ENCODE measurements at places on chromosomes 3 and 15.
A peak's percentile ranks its signal among the peaks of the same experiment; 100 is the strongest.

DNA sequence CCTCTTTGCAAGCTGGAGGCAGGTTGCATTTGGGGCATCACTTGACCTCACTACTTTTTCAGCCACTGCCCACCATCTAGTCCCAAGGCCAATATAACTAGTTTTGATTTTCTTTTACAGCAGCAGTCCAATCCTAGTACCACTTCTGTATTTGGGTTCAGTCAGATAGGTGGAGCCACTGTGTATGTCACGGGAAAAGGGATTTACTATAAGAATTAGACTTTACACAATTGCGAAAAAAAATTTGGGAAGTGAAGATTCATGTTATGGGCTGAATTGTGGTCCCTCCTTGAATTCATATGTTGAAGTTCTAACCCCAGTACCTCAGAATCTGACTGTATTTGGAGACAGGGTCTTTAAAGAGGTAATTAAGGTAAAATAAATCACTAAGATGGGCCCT, 37.4 kb upstream of the NMNAT3 start:
- no peak for DNase-seq

GRCh38 chr3:179000144-179000543, 71.5 kb downstream of the ZMAT3 start:
- DNase-seq: no peak

- DNase-seq: no peak
Observed at GRCh38 chr3:99430348-99431134, 207.9 kb upstream of the COL8A1 start.

DNA sequence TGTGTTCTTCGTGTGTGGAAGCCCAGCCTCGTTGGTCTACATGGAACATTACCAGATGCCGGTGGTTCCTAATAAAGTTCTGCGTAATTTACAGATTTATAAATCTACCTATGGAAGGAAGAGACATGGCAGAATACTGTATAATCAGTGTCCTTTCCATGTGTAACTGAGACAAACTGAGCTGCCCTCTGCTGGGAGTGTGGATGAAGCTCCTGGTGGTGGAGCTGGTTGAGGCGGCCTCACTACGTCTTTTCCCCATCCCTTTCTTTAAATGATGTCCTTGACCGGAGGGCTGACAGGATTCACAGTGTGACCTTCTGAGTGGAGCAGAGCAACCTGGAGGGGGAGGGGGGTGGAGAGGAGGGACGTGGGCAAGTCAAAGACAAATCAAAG, 267.0 kb upstream of the CHRM5 start:
- DNase-seq: no peak

DNA sequence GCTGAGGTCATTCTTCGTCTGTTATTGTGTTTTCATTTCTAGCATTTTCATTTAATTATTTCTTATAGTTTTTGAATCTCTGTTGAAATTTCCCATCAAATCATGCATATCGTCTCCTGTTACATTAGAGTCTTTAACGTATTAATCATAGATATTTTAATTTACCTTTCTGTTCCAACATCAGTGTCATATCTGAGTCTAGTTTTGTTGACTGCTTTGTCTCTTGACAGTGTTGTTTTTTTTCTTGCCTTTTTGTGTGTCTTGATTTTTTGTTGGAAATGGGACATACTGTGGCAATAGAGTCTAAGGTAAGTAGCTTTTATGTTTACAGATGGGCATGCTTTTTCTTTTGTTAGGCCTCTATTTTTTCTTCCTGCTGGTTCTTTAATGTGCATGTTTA, 286.8 kb upstream of the THRB start:
- DNase-seq: no peak

DNA sequence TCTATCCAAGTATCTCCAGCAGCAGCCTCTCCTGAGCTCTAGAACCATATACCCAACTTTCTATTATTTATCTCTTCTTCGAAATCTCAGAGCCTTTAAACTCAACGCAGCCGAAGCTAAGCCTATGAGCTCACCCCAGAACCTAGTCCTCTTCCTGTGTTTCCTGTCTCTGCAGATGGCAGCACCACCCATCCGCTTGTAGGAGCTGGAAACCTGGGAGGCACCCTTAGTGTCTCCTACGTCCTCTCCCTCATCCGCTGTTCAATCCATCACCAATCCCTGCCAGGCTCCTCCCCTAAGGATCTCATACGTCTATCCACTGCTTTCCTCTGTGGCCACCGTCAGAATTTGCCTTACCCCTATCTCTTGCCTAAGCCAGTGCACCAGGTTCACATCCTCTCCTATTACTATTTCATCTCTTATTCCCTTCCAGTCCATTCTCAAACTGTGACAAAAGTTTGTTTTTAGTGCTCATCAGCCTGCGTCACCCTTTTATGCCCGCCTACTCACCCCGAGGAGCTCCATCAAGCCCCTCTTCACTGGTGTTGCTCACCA, 9.6 kb downstream of the VGLL4 start:
- DNase-seq: no peak

DNA sequence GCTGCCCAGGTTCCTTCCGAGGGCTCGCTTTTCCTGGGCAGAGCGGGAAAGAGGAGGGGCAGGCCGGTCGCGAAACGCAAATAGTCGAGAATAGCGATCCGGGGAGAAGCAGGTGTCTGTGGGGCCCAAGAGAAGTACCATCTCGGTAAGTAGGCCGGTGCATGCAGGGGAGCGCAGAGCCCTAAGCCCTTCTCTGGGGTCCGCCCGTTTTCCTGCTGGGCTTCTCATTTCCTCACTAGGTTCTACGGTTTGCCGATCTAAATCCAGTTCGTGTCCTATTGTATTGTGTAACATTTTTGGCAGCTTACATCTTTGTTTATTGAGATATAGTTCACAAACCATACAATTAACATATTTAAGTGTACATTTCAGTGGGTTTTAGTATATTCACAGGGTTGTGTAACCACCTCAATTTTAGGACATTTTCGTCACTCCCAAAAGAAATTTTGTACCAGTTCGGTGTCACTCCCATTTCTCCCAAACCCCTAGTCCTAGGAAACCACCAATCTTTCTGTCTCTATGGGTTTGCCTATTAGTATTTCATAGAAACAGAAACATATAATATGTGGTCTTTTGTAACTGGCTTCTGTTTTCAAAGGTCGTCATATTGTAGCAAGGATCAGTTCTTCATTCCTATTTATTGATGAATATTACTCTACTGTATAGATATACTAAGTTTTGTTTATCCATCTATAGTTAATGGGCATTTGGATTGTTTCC, 6.8 kb upstream of the TRIM69 start:
- DNase-seq: peak; percentile 39

- DNase-seq: no peak
Observed at GRCh38 chr3:160781402-160781801, 25.4 kb downstream of the PPM1L start.

DNA sequence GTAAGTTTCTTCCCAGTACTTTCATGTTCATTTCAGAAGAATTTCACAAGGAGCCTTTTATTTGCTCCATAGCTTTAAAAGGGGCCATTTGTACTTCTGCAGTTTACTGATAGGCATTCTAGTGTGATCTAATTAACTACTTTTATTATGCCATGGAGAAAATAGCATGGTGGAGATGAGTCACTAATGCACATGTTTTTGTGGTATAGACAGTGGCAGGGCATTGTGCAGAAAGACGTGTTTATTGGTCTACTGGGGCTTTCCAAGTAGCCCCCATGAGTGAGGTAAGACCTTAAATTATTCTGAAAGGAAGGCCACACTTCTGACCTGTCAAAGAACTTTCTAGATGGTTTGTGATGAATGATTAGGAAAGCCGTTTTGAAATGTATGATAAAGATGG, 810.0 kb upstream of the NR2F2 start:
- no peak for DNase-seq

GRCh38 chr3:134718726-134719125, 67.9 kb upstream of the KY start:
- DNase-seq: no peak

GRCh38 chr3:154758109-154758868, 321.8 kb upstream of the MME start:
- DNase-seq: peak; percentile 18

All from germinal center (tissue), 1 donor.